HepG2 (cell line): ENCODE measurements at places on chromosomes 1 and 21. TPM values are rescaled to one million over a fixed set of nuclear protein-coding genes. Genes with fewer than 3 reads are reported as not detected.
A peak's percentile ranks its signal among the peaks of the same experiment; 100 is the strongest.

GRCh38 chr1:246470585-246470984 is 36.5 kb downstream of the SMYD3 start:
- H3K4me3 ChIP-seq: no peak overlapping the region
- no peak for DNase-seq
- H3K4me1 ChIP-seq: no peaks in the 10 kb centered on the region
- H3K27me3 ChIP-seq: no peaks in the 10 kb centered on the region
- H3K27ac ChIP-seq: no peak overlapping the region
- no peaks in the 10 kb centered on the region for H3K36me3 ChIP-seq

DNA sequence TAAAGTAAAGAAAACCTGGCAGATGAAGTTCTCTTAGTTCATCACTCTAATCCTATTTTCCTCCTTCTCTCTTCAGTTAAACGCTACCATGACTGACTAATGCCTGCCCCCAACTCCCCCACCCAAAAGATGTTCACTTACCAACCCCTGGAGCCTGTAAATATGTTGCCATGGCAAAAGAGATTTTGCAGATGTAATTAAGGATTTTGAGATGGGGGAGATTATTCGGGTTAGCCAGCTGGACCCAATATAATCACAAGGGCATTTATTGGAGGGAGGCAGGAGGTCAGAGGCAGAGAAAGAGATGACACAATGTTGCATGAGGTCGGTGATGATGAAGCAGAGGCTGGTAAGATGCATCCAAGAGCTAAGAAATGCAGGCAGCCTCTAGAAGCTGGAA is 69.3 kb upstream of the PPP2R5A start:
- H3K36me3 ChIP-seq: no peaks in the 10 kb centered on the region
- no peak overlapping the region for H3K27ac ChIP-seq
- peaks cover 1% of the 10 kb centered on the region for H3K27me3 ChIP-seq
- no peak for DNase-seq

Gene OLFM3
- total RNA-seq: not detected in 2 replicates

Gene CHRM3
- total RNA-seq: not detected in 2 replicates

- H3K27me3 ChIP-seq: no peaks in the 10 kb centered on the region
- H3K4me3 ChIP-seq: no peak overlapping the region
- DNase-seq: peak; percentile 73
- 0 out of 2 replicates have a peak, but pooled peaks cover 1% of the 10 kb centered on the region for H3K36me3 ChIP-seq
- H3K27ac ChIP-seq: no peak overlapping the region
Observed at GRCh38 chr1:27111626-27112573, 43.0 kb downstream of the SLC9A1 start.

GRCh38 chr1:34286511-34286910 is 109.8 kb downstream of the C1orf94 start:
- H3K36me3 ChIP-seq: no peaks in the 10 kb centered on the region
- H3K27me3 ChIP-seq: no peaks in the 10 kb centered on the region; the same call in 2 of the 3 replicates
- no peak overlapping the region for H3K4me3 ChIP-seq
- H3K4me1 ChIP-seq: no peaks in the 10 kb centered on the region
- no peak overlapping the region for H3K27ac ChIP-seq

DNA sequence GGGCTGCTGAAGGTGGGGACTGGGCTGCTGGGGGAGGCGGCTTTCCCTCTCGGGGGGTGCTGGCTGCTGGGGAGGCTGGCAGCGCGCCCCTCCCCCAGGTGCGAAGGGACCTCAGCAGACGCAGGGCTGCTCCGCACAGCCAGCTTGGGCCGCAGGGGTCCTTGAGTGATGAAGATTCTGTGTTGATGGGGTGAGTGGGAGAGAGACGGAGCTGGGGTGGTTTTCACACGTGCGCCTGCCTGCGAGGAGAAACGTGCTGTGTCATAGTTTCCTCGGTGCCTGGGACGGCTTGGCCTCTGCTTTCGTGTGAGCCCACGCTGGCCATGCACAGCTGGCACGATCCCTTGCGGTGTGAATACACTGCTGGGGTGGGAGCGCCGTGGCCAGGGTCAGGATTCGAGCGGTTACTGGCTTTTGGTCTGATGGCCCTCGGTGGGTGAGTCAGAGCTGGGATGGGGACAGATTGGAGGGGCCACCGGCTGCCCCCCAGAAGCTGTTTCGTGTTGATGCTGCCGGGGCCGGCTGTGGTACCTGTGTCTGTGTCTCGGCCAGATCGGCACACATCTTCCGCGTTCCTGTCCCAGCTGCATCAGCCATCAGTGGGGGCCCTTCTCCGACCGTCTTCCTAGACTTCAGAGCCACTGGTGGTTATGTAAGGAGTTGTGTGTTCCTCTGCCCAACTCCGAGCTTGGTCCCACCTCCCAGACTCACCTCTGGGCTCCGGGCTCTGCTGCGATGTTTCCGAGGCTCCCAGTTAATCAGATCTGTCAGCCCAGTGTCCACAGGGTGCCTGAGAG is 24.9 kb downstream of the PRKCZ start:
- H3K27me3 ChIP-seq: no peaks in the 10 kb centered on the region
- DNase-seq: no peak
- H3K4me1 ChIP-seq: peaks cover 14% of the 10 kb centered on the region
- peaks cover 4% of the 10 kb centered on the region for H3K36me3 ChIP-seq
- no peak overlapping the region for H3K4me3 ChIP-seq

DNA sequence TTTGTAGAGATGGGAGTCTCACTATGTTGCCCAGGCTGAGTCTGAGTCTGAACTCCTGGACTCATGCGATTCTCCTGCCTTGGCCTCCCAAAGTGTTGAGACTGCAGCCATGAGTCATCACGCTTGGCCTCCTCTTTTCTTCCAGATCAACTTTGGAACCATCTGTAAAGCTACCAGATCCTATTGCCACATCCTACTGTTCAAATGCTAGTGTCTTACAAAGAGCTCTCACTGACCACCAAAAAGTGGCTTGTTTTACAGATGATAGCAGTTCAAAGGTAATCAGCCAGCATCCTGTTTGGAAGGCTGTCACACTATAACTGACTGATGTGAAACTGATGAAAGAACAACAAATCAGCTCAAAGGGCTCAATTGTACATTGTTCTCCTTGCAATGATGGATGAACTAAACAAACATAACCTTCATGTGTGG is 221.6 kb downstream of the AKT3 start:
- no peak overlapping the region for H3K4me3 ChIP-seq
- no peaks in the 10 kb centered on the region for H3K27me3 ChIP-seq
- peak; percentile 69 for DNase-seq
- peaks cover 6% of the 10 kb centered on the region; the same call in 1 of the 2 replicates for H3K4me1 ChIP-seq
- no peaks in the 10 kb centered on the region for H3K36me3 ChIP-seq
- no peak overlapping the region for H3K27ac ChIP-seq

DNA sequence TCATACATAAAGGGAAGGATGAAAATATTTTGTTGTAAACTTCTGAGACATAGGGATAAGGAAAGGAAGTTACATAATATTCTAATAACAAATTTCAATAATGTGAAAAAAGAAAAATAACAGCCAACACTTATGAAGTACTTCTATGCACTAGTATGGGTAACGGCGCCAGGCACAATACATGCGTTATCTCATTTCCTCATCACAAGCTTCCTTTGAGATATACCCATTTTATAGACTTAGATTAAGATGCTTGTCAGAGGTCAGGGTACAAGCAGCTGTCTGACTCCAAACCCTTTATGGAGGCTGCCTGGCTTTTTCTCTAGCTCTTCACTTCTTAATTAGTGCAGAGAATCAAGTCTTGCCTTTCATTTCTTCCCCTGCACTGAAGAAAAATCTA is 41.3 kb downstream of the TCP10L start:
- no peak overlapping the region for H3K4me3 ChIP-seq
- H3K27me3 ChIP-seq: no peaks in the 10 kb centered on the region
- H3K4me1 ChIP-seq: no peaks in the 10 kb centered on the region
- DNase-seq: no peak
- no peaks in the 10 kb centered on the region for H3K36me3 ChIP-seq

Gene MTMR11
- 0.27 and 0.49 TPM in 2 replicates for total RNA-seq

Gene TFF2
- not detected in 2 replicates for total RNA-seq

Gene SEC16B
- total RNA-seq: 5.3 and 5.8 TPM in 2 replicates

DNA sequence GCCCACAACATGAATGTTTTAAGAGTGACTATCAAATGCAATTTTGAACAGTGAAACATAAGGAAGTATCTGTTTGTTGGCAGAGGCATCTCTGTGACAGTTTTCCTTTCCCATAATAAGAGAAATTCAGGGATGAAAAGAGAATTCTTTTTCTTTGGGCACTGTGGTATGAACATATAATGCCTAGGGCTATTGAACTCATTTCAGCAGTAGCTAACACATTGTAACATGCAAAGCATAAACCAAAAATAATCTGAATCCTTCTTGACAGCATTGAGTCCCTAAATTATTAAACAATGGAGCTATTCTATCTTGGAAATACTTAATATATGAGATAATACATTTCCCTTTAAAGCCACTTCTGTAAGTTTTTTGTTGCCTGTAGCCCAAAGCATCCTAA is 633.0 kb upstream of the B3GALT2 start:
- H3K4me1 ChIP-seq: no peaks in the 10 kb centered on the region
- DNase-seq: no peak
- H3K27me3 ChIP-seq: no peaks in the 10 kb centered on the region
- H3K27ac ChIP-seq: no peak overlapping the region
- no peaks in the 10 kb centered on the region for H3K36me3 ChIP-seq

Gene ANGPTL3
- total RNA-seq: 0.22 and 0.51 TPM in 2 replicates

DNA sequence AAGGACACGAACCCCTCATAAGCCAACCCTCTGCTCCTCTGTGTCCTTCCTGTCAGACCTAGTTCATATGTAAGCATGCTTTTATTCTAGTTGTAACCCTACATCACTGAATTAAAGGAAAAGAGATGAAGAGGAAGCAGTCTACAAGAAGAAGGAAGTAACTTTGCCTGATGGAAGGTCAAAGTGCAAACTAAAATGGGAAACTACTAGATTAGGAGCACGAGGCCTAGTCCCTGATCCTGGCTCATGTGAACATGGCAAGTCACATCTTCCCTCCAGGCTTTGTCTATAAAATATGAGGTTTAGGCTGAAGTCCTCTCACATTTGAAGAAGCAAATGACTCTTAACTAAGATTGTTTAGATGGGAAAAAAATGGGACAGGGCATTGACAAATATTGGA is 13.2 kb downstream of the ZMYND12 start:
- DNase-seq: no peak
- H3K27ac ChIP-seq: no peak overlapping the region
- H3K4me1 ChIP-seq: 0 out of 2 replicates have a peak, but pooled peaks cover 5% of the 10 kb centered on the region
- H3K4me3 ChIP-seq: no peak overlapping the region
- H3K36me3 ChIP-seq: no peaks in the 10 kb centered on the region
- no peaks in the 10 kb centered on the region for H3K27me3 ChIP-seq

Gene SLC22A15
- total RNA-seq: 0.24 and 0.27 TPM in 2 replicates

DNA sequence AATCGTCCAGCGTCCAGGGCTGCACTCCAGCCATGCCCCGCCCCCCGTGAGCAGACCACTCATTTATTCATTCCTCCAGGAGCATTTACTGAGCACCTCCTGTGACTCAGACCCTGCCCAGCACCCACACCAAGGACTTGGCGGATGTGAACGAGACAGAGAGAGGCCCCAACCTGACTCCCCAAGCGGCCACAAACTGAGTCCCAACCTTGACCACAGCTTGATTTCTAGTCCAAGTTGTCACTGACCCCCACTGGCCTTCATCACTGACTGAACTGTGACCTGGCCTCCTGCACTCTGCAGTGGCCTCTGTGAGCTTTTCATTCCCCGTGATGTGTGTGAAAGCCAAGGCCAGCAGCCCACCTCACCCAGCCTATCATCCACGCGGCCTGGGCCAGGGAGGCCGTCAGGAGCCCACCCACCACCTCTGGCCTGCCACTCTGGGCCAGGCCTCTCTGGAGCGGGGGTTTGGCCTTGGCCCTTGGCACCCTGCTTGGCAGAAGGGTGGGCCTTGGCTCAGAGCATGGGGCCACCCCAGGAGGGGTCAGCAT is 19.3 kb upstream of the RUNX3 start:
- H3K4me1 ChIP-seq: peaks cover 55% of the 10 kb centered on the region
- peak; percentile 15 for DNase-seq
- no peak overlapping the region for H3K27ac ChIP-seq
- no peak overlapping the region for H3K4me3 ChIP-seq
- H3K36me3 ChIP-seq: no peaks in the 10 kb centered on the region

GRCh38 chr1:50829014-50829958 is 130.8 kb downstream of the FAF1 start:
- no peaks in the 10 kb centered on the region for H3K36me3 ChIP-seq
- H3K27ac ChIP-seq: no peak overlapping the region
- DNase-seq: no peak
- H3K27me3 ChIP-seq: no peaks in the 10 kb centered on the region
- peaks cover 9% of the 10 kb centered on the region for H3K4me1 ChIP-seq
- no peak overlapping the region for H3K4me3 ChIP-seq

DNA sequence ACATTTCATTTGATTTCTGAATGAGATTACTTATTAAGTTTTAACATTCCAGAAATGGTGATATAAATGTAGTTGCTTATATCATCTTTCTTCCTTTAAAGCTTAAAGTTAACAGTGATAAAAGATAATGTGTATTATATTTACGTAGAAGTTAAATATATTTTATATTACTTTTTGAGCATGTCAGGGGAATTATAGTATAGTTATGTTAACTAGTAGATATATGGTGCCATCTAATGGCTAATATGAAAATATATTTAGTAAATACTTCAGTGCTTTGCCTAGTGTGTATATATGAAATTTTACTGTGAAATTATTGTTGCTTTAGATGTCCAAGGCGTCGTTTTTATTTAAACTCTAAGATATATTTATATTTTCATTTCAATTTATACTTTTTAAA is 51.5 kb downstream of the SYT14 start:
- no peaks in the 10 kb centered on the region for H3K36me3 ChIP-seq
- no peak overlapping the region for H3K4me3 ChIP-seq
- no peak for DNase-seq
- no peak overlapping the region for H3K27ac ChIP-seq

Gene LRRC39
- 0.07 TPM in 1 of 2 replicates, not detected in the other for total RNA-seq

DNA sequence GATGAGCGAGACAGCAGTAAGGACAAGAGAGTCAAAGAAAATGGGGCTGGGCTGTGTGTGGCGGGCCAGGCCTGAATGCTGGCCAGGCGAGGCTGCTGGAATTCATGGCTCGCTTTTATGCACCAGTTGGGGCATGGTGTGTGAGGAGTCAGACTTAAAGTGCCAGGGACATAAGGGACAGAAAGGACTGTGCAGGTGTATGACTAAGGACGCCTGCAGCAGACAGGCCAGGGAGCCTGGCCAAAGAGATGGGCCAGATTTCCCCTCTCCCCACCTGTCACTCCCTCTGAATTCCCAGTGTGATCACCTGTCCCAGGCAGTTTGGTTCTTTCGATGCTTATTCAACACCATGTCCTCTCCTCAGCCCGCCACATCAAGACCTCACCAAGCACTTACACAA is 16.9 kb upstream of the SMIM12 start:
- no peaks in the 10 kb centered on the region for H3K4me1 ChIP-seq
- DNase-seq: no peak
- H3K36me3 ChIP-seq: no peaks in the 10 kb centered on the region
- H3K27ac ChIP-seq: no peak overlapping the region
- no peak overlapping the region for H3K4me3 ChIP-seq

DNA sequence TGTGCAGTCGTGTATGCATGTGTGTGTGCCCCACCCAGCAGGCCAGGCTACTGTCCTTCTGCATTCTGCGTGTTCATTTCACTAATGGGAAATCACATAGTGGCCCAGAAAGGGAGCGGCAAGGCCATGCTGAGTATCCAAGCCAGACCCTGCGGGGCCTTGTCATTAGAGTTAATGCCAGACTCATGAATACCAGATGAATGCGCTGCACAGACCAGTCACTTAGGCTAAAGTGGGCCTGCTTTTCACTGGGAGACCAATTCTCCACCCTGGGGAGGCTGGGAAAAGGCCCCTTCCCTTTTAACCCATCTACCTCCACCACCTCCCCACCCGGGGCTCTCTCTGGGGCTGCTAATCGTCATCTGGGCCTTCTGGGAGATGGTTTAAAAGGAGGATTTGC is 17.0 kb upstream of the GRIK3 start:
- H3K36me3 ChIP-seq: no peaks in the 10 kb centered on the region
- peaks cover 1% of the 10 kb centered on the region for H3K27me3 ChIP-seq
- no peak overlapping the region for H3K27ac ChIP-seq
- no peak for DNase-seq
- no peak overlapping the region for H3K4me3 ChIP-seq
